ENCODE measurements at places on chromosomes 2 and 18. TPM values are rescaled to one million over a fixed set of nuclear protein-coding genes. Genes with fewer than 3 reads are reported as not detected.

DNA sequence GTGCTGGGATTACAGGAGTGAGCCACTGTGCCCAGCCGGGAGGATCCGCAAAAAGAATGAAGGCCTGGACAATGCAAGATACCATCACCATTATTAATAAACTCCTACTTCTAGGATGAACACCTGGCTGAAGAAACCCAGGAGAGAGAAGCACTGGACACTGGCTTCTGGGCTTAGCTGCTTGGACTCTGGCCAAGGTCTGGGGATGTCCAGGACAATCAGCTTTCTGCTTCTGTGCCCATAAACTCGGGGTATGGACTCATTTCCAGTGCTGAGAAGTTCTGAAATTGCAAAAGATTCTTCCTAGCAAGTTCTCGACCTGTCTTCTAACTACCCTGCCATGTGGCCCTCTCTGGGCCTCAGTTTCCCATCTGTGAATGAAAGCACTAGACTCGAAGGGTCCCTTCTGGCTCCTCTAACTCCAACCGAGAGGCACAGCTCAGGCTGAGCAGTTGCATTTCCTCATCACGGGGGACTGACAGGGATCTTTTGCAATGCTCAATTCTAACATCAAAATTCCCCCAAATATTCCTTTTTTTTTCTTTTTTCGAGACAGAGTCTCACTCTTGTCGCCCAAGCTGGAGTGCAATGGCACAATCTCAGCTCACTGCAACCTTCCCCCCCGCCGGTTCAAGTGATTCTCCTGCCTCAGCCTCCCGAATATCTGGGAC, 2.4 kb upstream of the SH2D6 start:
- ATAC-seq, result no peak

- peak; percentile 70 for ATAC-seq
Observed at GRCh38 chr18:23237524-23238151, 102.4 kb downstream of the CABLES1 start.

DNA sequence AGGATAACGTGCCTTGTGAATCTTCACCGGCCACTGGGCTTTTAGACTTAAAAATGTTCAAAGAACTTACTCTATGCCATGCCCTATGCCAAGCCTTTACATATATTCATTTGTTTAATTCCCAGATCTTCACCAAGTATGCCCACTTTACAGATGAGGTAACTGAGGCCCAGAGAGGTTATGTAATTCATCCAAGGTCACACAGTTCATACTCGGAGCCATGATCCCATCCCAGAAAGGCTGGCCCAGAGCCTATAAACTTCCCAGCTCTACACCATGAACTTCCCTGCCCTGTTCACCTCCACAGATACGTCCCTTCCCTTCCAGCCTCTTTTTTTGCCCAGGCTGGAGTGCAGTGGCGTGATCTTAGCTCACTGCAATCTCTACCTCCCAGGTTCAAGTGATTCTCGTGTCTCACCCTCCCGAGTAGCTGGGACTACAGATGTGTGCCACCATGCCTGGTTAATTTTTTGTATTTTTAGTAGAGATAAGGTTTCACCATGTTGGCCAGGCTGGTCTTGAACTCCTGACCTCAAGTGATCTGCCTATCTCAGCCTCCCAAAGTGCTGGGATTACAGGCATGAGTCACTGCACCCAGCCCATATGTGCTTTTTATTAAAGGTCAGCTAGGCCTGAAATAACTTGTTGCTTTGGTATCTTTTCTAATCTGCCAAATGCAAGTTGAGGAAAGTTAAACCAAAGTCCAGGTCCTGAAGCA, 44.1 kb downstream of the MTHFD2 start:
- no peak for ATAC-seq

GRCh38 chr2:210915912-210916311, 359.5 kb downstream of the CPS1 start:
- ATAC-seq, result no peak

GRCh38 chr2:27942612-27943547, 52.4 kb downstream of the BABAM2 start:
- no peak for ATAC-seq

GRCh38 chr18:21760321-21760720, 19.7 kb downstream of the MIB1 start:
- ATAC-seq, result no peak

UGT1A1 gene
- total RNA-seq, result 0.94 TPM

TTN gene
- total RNA-seq, result 10.5 TPM

DNER gene
- 8.3 TPM for total RNA-seq

OR6B2 gene
- not detected for total RNA-seq

RGPD3 gene
- 1.1 TPM for total RNA-seq

DAW1 gene
- not detected for total RNA-seq

MBOAT2 gene
- total RNA-seq, result 21.8 TPM

Data from gastroesophageal sphincter (tissue), 4 donors.